Lung (tissue), 17 donors: ENCODE measurements at places on chromosomes 11 and 22. TPM values are rescaled to one million over a fixed set of nuclear protein-coding genes. Genes with fewer than 3 reads are reported as not detected.

The TMEM41B gene
- total RNA-seq: 78.5 TPM

The OR1S2 gene
- not detected for total RNA-seq

The ARHGAP20 gene
- total RNA-seq: 20.9 TPM

The E2F8 gene
- 1.9 TPM for total RNA-seq

The SYTL2 gene
- 39.0 TPM for total RNA-seq

The PPFIBP2 gene
- 51.3 TPM for total RNA-seq

The ATL3 gene
- total RNA-seq: 79.5 TPM

The HORMAD2 gene
- not detected for total RNA-seq

- DNase-seq: peak; percentile 21
Observed at GRCh38 chr11:21038801-21039200, 369.4 kb downstream of the NELL1 start.

GRCh38 chr11:12148882-12149281 is 38.5 kb downstream of the MICAL2 start:
- DNase-seq: no peak

DNA sequence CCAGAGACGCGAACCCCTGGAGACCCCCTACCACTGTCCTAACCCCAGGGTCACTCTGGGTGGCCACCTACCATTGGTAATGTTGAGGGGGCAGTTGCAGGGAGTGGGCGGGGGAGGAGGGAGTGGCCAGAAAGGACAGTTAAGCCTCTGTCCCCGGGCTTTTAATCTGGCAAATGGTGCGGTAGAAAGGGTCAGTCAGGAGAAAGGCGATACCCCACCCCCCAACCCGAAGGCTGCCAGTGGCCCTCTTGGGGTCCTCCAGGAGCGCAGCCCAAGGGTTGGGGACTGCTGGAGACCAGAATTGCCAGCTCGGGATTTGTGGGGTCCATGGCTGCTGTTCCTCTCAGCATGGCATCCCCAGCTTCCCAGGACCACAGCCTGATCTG is 742 bp downstream of the P2RY2 start:
- peak; percentile 10 for DNase-seq

GRCh38 chr22:37080438-37080837 is 28.9 kb downstream of the KCTD17 start:
- DNase-seq: no peak

DNA sequence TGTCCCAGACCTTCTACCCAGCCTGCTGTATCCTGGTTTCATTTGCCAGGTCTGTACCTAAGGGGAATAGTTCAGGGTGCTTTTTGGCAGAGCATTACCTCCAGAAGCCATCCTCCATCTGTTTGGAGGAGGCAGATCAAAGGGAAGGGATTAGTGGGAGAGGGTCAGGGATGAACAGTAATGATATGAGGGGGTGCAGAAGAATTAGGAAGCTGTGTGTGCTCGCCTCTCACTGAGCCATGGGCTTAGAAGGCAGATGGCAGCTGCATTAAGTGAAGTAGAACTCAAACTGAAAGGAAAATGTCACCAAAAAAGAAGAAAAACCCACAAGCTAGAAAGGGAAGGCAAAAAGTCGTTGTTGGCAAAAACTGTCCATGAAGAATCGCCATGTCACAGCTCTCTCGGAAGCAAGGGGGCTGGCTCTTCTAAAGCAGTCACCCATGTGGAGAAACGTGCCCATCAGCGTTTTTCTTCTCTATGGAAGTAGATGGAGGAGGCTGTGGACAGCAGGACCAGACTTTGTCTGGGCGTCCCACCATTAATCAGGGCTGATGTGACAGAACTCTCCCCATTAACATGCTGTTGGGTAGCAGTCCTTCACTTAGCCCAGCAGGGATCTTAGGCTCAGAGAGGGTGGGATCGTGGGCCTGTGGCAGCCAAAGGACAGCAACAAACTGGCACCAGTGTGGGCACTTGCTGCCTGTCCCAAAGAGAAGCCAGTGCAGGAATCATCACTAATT is 46.8 kb downstream of the CEP164 start:
- no peak for DNase-seq

GRCh38 chr22:46272762-46273431 is 5.1 kb downstream of the TTC38 start:
- DNase-seq: no peak

- DNase-seq: no peak
Observed at GRCh38 chr11:83152264-83152663, 4.7 kb upstream of the PCF11 start.

DNA sequence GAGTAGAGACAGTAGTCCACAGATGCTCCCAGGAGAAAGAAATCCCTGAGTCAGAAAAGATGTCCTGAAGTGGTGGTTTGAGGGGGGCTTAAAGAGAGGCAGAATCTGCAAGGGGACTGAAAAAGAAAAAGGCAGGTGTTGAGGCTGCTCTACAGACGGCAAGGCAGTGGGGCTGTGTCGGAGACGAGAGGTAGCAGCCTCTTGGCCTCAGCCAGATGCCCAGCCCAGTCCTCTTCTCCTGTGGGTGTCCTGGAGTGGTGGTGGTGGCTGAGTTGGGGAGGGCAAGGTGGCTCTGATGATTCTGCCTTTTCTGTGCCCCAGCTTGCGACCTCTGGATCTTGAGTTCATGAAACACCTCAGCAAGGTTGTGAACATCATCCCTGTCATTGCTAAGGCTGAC is 9.3 kb upstream of the WBP2NL start:
- DNase-seq: no peak

DNA sequence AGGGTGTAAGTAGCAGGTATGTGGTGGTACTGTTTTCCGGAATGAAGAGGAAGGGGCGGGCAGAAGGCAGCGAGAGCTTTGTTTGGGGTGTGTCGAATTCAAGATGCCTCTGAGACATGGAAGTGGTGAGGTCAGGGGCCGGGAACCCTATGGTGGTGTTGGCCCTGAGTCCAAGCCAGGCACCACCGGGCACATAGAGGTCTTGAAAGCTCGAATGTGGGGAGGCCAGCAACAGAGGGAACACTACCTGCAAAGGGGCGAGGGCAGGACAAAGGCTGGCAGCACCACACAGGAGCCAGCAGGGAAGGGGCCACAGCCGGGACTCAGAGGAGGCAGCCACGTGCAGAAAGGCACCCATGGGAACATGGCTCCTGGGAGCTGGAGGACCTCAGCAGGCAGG is 57.8 kb downstream of the CDKN1C start:
- DNase-seq: no peak

DNA sequence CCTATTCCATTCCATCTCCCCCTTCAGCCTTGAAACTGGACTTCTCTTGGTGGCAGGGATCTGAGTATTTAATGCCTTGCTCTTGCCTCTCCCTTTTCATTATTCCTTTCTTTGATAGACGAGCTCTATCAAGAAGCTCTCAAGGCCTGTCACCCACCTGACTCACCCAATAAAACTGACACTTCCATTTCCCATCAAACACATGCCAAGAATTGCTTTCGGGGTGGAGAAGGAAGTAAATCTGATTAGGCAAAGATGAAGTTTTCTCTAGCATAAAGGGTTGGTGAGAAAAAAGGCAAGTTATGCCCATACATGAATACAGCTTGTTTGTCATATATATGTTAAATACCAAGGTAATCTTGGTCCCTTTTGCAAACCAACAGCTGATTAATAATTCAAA is 34.9 kb upstream of the MYEOV start:
- DNase-seq: no peak

- DNase-seq: no peak
Observed at GRCh38 chr11:100674212-100674611, 12.9 kb upstream of the ARHGAP42 start.

DNA sequence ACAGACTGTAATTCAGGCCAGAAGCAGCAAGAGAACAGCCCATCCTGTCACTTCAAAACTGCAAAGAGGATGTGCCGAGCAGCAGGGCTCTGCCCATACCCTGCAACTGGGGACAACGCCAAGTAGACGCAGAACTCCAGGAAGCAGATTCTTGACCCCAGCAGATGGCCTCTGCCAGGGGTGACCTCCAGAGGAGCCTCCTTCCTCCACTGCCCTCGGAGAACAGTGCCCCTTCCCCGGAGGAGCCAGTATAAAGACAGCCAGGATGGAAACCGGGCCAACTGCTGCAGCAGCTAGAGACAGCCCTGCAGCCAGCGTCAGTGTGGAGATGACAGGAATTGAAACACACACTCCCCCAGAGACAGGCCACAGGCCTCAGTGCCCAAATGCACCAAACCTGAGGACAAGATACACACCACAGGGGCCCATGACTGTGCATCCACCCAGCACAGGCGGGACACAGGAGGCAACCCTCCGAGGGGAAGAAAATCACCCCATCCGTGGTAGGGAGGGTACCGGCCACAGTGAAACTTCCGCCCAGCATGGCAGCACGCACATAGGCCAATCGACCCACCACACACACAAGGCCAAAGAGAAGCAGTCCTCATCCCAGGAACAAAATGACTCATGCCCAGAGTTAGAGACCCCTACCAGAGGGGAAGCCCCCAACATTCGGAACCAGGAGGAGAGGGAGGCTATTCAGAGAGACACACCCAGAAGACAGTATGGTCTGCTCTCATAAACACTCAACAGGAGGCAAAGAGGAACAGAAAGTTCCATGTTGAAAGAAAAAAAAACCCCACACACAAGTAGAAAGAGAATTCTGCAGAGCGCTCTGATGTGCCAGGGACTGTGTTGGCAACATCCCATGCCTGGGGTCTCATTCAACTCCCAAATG is 5.6 kb downstream of the AHNAK start:
- peak; percentile 48 for DNase-seq

DNA sequence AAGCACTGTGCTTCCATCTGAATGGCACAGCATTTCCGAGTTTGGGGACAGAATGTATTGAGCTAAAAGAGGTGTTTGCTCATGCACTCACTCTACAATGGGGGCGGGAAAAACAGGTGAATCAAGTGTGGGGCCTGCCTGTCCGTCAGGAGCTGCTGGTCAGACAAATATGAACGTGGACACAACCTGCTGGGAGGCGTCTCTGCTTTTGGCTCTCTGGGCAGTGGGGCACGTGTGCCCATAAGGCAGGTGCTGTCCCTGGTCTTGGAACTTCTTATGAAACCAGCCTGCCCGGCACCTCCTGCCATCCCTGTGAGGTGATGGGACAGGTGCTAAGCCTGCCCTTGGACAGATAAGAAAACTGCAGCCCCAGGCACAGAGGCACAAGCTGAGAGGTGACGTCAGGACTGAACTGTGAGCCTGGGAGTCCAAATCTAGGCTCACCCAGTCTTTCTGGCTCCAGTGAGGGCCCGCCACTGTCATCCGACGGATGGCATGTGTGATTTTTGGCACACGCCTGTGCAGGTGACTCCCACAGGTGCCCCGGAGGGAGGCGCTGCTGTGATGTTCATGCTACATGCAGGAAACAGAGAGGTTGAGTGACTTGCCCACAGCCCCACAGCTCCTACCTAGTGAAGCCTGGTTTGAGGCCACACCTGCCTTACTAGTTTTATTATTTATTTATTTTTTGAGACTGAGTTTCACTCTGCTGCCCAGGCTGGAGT is 51.6 kb downstream of the SMIM38 start:
- DNase-seq: no peak

GRCh38 chr22:30783021-30783420 is 88.3 kb downstream of the OSBP2 start:
- DNase-seq: no peak

- DNase-seq: no peak
Observed at GRCh38 chr11:15127341-15127740, 12.6 kb downstream of the INSC start.

- DNase-seq: no peak
Observed at GRCh38 chr11:117986981-117987574, 884 bp downstream of the IL10RA start.
